ENCODE measurements at places on chromosomes 1 and 21.

- DNase-seq, result no peak
These were observed 62.9 kb downstream of the RIPK4 start for GRCh38 chr21:41703857-41704501.

GRCh38 chr1:227607336-227607898, 44.1 kb downstream of the ZNF678 start:
- no peak for DNase-seq

DNA sequence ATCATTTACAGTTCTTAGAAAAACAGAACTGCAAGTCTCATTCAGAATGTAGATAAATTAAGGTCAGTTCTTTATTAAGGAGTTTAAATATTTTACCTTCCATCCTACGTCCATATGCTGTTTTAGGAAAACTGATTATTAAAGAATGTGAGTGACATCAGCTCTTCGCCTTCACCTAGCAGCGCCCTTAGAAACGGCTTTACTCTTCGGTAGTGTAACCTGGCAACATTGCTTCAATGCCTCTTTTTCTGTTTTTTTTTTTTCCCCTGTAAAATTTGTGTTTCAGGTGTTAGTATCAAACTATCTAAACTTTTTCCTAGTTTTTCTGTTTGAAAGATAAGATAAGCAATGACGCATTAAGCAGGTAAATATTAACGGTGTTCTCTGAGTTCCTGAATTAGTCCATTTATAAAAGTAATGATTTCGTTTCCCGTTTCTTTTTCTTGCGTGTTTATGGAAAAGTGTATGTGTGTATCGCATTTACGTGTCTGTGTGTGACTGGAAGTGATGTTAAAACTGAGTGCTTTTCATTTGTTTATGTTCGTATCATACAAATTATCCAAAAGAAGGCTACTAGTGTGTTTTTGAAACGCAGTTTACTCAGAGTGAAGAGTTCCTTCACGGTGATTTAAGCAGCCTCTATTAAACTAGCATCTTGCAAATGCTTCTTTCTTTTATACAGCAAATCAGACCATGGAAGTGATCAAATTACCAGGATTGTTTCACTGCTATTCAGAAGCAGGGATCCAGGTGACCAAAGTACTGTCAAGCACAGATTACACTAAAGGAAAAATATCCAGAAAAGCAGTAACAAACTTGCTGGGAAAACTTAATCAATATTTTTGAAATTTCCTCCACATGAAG, 139.0 kb downstream of the SDCCAG8 start:
- no peak for DNase-seq

- peak; percentile 92 for DNase-seq
These were observed 38.5 kb upstream of the TDRD10 start for GRCh38 chr1:154463512-154463990.

GRCh38 chr1:197399755-197400521, 131.9 kb downstream of the CRB1 start:
- peak; percentile 55 for DNase-seq

- peak; percentile 68 for DNase-seq
These were observed 639 bp upstream of the DNAJB4 start for GRCh38 chr1:78003882-78004718.

DNA sequence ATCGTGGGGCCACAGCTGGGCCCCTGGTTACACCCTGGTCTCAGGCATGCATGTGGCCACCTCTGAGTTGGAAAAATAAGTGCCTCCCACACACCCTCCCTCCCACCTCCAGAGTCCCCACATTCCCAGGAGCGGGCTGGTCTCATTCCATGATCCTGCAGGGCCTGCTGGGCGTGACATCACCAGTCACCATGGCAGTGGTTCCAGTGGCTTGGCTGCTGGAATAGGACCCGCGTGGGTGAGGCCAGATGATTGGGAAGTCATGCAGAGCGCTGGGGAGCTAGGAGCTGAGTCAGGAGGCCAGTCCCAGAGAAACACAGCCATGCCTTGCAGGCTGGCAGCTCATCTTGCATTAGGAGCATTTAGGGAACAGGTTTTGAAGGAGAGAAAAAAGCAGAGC, 125.4 kb upstream of the TMEM51 start:
- DNase-seq, result no peak

DNA sequence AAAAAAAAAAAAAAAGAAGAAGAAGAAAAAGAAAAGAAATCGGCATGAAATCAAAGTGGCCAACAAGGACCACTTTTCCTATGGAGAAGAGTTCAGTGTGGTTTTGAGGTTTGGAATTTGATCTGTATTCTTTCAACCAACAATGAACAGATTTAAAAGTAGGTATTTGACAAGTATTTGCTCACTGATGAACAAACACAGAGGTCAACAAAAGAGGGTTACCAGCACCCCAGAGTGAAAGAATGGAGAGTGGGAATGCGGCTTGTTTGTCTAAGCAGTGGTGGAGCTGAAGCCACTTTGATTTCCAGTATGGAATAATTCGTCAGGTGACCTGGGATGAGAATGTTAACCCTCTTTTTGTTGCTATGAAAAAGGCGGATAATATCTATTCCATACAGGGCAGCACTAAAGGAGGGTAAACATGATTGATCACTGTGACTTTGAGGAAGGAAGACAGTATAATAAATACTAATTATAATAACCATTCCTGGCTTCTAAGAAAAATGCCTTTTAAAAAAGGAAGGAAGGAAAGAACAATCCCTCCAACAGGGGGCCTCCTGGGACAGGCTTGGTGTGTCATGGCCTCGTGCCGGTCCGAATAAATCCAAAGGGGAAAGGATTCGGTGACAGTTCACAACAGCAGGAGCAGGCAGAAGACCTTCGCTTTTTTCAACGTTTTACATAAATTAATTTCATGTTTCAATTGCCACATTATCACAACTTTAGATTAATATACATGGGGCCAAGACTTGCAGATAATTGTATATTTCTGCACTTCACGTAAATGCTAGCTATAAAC, 37.2 kb upstream of the SIM2 start:
- no peak for DNase-seq

GRCh38 chr1:65820983-65821382, 28.3 kb downstream of the PDE4B start:
- no peak for DNase-seq

- DNase-seq, result no peak
These were observed 15.3 kb downstream of the RCAN3 start for GRCh38 chr1:24517898-24518297.

DNA sequence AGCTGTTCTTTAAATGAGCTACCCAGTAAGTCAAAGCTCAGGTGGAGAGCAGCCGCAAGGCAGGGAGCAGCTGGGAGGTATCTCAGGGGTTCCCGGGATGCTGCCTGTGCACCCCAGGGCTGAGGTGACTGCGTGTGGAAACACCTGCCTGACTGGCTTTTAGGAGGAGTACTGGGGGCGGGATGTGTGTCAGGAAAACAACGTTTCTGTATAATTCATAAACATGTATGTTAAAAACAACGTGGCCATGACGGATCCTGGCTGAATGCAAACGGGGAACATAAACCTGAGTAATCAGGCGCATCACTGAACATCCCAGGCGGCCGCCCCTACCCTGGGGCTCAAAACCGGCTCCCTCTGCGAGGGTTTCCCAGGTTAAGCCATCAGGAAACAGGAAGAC, 1.5 kb downstream of the C1orf159 start:
- no peak for DNase-seq

DNA sequence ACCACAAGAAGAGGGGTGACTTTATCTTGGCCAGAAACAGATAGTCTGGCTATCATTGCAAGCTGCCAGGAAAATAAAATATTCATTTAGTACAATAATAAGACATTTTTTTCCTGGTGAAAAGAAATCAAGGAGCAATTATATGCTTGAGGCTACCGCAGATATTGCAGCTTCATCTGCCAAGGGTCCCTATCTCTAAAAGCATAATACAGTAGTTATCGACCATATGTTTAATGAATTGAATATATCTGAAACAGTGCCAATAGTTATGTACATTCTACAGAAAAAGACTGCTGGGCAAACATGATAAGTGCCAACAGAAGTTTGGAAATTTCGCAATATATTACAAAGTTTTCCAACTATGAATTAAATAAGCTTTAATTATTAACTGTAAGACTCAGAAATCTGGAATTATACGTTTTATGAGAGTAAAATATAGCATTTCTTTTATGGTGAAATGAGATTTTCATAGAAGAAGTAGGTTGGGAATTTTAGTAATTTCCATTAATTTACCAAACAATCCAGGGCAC, 561.1 kb upstream of the ZP4 start:
- no peak for DNase-seq

All from activated CD4-positive, alpha-beta T cell treated with anti-CD3 and anti-CD28 coated beads, Interleukin-2, amount 50 U/mL, for 16 hours (primary cell).